ENCODE measurements at places on chromosomes 6 and 20.
A peak's percentile ranks its signal among the peaks of the same experiment; 100 is the strongest.

DNA sequence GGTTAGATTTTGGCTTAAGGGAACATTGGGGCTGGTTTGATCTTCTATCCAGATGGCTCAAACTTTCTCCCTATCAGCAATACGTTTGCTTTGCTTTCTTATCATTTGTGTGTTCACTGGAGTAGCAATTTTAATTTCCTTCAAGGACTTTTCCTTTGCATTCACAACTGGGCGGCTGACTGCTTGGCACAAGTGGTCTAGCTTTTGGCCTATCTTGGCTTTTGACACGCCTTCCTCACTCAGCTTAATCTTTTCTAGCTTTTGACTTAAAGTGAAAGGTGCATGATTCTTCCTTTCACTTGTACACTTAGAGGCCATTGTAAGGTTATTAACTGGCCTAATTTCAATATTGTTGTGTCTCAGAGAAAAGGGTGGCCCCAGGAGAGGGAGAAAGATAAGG lies 254.9 kb downstream of the PLCB1 start:
- H3K36me3 ChIP-seq: no peaks in the 10 kb centered on the region
- no peak overlapping the region for H3K4me3 ChIP-seq
- no peaks in the 10 kb centered on the region for H3K27me3 ChIP-seq
- peak overlapping the region; percentile 24 for H3K27ac ChIP-seq
- H3K4me1 ChIP-seq: peaks cover 17% of the 10 kb centered on the region
- DNase-seq: no peak

- no peaks in the 10 kb centered on the region for H3K4me1 ChIP-seq
- no peak overlapping the region for H3K4me3 ChIP-seq
- no peaks in the 10 kb centered on the region for H3K36me3 ChIP-seq
- H3K27ac ChIP-seq: no peak overlapping the region
- DNase-seq: no peak
- H3K27me3 ChIP-seq: peaks cover 8% of the 10 kb centered on the region
These were observed 135.4 kb downstream of the MTFR2 start for GRCh38 chr6:136114661-136115060.

GRCh38 chr20:21368791-21369190 lies 28.5 kb downstream of the NKX2-4 start:
- peaks cover 27% of the 10 kb centered on the region for H3K36me3 ChIP-seq
- H3K27me3 ChIP-seq: no peaks in the 10 kb centered on the region
- DNase-seq: no peak

- no peaks in the 10 kb centered on the region for H3K27me3 ChIP-seq
- DNase-seq: no peak
- H3K36me3 ChIP-seq: no peaks in the 10 kb centered on the region
- no peaks in the 10 kb centered on the region for H3K4me1 ChIP-seq
These were observed 27.8 kb upstream of the VGLL2 start for GRCh38 chr6:117237561-117237960.

- peaks cover 56% of the 10 kb centered on the region for H3K4me1 ChIP-seq
- peak overlapping the region; percentile 69 for H3K27ac ChIP-seq
- H3K4me3 ChIP-seq: peak overlapping the region; percentile 80
- DNase-seq: no peak
- no peaks in the 10 kb centered on the region for H3K36me3 ChIP-seq
These were observed 2.6 kb downstream of the GFOD1 start for GRCh38 chr6:13484827-13485226.

- no peaks in the 10 kb centered on the region for H3K27me3 ChIP-seq
- H3K27ac ChIP-seq: no peak overlapping the region
- DNase-seq: no peak
- no peak overlapping the region for H3K4me3 ChIP-seq
- H3K36me3 ChIP-seq: peaks cover 1% of the 10 kb centered on the region
These were observed 62.0 kb upstream of the SMLR1 start for GRCh38 chr6:130765181-130765727.

DNA sequence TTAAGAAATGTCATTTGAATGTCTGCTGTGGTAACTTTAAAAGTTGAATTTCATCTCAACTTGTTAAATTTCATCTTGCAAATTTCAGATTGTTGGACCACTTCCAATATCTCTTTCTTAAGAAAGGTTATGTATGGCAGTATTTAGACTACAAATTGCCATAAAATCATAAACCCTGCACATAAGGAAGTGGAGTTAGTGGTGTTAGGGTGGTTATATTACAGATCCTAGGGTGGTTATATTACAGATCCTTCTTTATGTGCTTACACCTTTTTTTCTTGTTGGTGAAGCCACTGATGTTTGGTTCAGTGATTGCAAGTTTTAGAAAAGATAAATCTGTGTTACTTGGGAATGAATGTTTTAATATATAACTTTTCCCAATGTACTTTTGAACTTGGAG lies 9.0 kb downstream of the DSE start:
- no peaks in the 10 kb centered on the region for H3K4me1 ChIP-seq
- H3K36me3 ChIP-seq: no peaks in the 10 kb centered on the region
- no peak overlapping the region for H3K4me3 ChIP-seq
- peaks cover 14% of the 10 kb centered on the region for H3K27me3 ChIP-seq
- no peak overlapping the region for H3K27ac ChIP-seq

- H3K36me3 ChIP-seq: no peaks in the 10 kb centered on the region
- H3K4me3 ChIP-seq: no peak overlapping the region
- no peaks in the 10 kb centered on the region for H3K27me3 ChIP-seq
- H3K27ac ChIP-seq: peak overlapping the region; percentile 54
These were observed 57.5 kb downstream of the RREB1 start for GRCh38 chr6:7165002-7165889.

GRCh38 chr6:35231563-35231962 lies 17.8 kb downstream of the SCUBE3 start:
- no peaks in the 10 kb centered on the region for H3K27me3 ChIP-seq
- H3K27ac ChIP-seq: no peak overlapping the region
- peaks cover 3% of the 10 kb centered on the region for H3K4me1 ChIP-seq
- no peaks in the 10 kb centered on the region for H3K36me3 ChIP-seq

Measured in natural killer cell treated with Interleukin-12 subunit alpha and Interleukin-12 subunit beta and Interleukin-15 and Interleukin-18, amount 100 ng/mL, for 72 hours (primary cell).